ENCODE measurements at places on chromosomes 3 and 15. TPM values are rescaled to one million over a fixed set of nuclear protein-coding genes. Genes with fewer than 3 reads are reported as not detected.

FBXW12 gene
- not detected for total RNA-seq

FAM131A gene
- total RNA-seq: 44.6 TPM

PSTPIP1 gene
- 1.0 TPM for total RNA-seq

PYGO1 gene
- 0.28 TPM for total RNA-seq

SEMA5B gene
- total RNA-seq: not detected
